CD4-positive, CD25-positive, alpha-beta regulatory T cell (primary cell): ENCODE measurements at places on chromosomes 12 and 14.

DNA sequence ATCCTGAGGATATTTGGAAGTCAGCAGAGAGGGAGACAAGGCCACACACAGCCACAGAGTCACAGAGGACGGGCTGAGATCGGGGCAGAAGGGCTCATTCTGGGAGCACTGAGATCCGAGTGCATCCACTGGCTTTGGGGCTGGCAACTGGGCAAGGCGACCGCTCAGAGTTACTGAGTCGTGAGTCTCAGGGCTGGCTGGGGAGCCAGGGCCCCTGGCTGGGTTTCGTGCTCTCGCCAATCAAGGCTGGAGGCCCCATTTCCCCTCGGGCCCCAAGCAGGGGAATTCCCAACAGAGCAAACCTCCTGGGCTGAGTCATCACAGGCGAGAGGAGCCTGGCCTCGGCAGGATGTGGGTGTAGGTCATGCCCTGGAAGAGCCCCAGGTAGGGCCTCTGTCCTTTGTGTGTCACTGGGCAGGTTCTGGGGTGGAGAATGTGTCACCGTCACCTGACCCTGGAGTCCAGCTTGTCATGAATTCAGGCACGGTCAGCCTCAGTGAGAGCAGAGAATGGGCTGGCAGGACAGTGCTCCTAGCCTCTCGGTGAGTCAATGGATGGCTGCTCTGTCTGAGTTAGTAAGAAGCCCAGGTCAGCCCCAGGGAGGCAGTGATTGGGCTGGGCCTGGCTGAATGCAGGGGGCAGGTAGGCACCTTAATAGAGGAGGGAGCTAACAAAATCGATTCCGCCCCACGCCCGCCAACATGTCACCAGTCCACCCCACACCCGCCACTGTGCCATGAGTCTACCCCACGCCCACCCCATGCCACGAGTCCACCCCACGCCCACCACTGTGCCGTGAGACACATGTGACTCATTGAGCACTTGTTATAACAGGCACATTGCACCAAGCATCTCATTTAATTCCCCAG, 16.9 kb downstream of the ASB2 start:
- DNase-seq: peak; percentile 87

- DNase-seq: no peak
Observed at GRCh38 chr12:33587784-33588712, 148.4 kb upstream of the SYT10 start.

GRCh38 chr14:61625165-61625564, 70.1 kb upstream of the HIF1A start:
- no peak for DNase-seq

DNA sequence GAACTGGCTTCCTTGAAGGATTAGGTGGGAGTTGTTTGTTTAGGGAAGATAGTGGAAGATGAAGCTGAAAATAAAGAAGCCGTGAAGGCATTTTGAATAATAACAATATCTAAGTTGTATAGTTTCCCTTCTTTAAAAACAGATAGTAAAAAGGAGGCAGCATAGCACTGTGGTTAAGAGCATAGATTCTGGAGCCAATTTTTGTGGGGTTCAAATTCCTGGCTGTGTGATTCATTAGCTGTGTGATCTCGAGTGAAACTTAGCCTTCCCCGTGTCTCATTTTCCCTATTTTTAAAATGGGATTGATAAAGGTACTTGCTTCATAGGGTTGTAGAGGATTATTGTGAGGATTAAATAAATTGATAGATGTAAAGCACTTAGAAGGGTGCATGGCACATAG, 104.5 kb downstream of the MYRFL start:
- no peak for DNase-seq

GRCh38 chr14:101353422-101353821, 207.9 kb upstream of the DIO3 start:
- no peak for DNase-seq

GRCh38 chr12:63955831-63956666, 111.5 kb downstream of the SRGAP1 start:
- DNase-seq: no peak

- no peak for DNase-seq
Observed at GRCh38 chr12:59499774-59500173, 96.1 kb upstream of the SLC16A7 start.

- DNase-seq: no peak
Observed at GRCh38 chr14:65371784-65372183, 40.7 kb upstream of the FUT8 start.

GRCh38 chr14:69648480-69649451, 37.4 kb downstream of the SUSD6 start:
- no peak for DNase-seq

DNA sequence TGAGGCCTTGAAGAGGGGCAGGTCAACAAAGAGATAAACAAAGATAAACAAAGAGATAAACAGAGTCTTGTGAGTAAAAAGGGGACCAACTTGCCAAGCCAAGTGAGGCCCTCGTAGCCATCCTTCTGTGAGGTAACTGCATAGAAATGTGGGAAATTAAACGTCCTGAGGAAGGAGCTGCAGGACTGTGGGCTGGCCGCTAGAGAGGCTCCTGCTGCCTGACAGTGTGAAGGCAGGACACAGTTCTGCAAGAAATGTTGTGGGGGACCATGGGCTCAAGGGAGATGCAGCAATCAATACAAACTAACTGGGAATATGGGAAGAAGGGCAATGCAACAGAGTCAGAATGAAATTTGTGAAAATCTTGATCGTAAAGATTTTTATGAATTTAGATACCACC, 91.9 kb downstream of the SLC8A3 start:
- DNase-seq: no peak

- no peak for DNase-seq
Observed at GRCh38 chr12:124318278-124319020, 23.6 kb downstream of the RFLNA start.

GRCh38 chr14:51504669-51505068, 147.0 kb upstream of the FRMD6 start:
- no peak for DNase-seq

DNA sequence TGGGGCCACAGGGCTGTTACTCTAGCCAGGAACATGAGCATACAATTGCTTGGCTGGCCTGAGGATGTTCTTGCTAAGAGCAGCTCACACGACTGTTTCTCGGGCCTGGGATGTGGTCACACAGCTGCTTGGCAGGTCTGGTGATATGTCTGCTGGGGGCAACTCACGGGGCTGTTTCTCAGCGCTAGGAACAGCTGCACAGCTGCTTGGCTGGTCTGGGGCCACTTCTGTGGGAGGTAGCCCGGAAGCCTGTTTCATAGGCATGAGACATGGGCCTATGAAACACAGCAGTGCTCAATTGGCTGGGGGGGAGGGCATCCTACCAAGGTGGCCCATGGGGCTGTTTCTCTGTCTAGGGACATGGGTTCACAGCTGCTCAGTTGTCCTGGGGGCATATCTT, 73.4 kb upstream of the DDHD1 start:
- no peak for DNase-seq

GRCh38 chr12:57451233-57451778, 3.8 kb upstream of the INHBE start:
- DNase-seq: no peak

- DNase-seq: no peak
Observed at GRCh38 chr12:76708296-76708695, 55.6 kb upstream of the ZDHHC17 start.

- DNase-seq: no peak
Observed at GRCh38 chr12:102316723-102317122, 119.1 kb upstream of the PMCH start.

DNA sequence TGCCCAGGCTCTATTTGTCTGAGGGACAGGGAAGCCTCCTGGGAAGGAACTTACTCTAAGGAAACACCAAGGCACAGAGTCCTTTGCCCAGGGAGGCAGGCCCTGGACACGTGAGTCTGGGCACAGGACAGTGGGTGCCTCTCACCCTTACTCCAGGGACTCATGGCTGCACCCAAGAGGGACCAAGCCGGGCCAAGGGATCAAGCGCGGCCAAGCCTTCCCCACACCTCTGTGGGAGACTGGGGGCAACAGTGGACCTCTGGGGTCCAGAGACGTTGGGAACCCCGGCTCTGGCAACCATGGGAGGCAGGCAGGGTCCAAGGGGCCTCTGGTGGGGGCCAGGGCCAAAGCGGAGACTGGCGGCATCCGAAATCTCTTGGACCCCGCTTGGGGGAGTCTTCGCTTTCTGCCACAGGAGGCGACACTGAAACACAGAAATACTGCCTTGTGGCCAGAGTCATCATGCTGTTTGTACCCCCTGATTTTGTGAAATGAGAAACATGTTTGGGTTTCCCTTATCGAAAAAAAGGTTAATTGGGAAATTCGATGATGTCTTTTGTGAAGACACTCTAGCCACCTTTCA, 51.7 kb upstream of the BCL11B start:
- no peak for DNase-seq

DNA sequence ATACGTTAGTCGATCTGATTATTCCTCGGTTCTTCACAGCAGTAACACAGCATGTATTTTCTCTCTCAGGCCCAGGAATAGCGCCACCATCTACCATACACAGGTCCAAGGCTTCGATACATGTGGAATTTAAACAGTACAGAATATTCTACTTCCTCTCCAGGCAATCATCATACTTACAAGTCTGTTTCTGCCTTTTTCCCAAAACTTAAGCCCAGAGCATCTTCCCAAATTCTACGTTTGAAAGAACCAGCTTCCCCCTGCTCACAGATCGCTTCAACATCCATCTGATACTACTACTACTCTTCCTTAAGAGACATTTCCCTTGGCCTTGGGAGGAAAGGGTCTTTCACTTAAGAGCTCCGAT, 626 bp downstream of the TXNDC16 start:
- no peak for DNase-seq

DNA sequence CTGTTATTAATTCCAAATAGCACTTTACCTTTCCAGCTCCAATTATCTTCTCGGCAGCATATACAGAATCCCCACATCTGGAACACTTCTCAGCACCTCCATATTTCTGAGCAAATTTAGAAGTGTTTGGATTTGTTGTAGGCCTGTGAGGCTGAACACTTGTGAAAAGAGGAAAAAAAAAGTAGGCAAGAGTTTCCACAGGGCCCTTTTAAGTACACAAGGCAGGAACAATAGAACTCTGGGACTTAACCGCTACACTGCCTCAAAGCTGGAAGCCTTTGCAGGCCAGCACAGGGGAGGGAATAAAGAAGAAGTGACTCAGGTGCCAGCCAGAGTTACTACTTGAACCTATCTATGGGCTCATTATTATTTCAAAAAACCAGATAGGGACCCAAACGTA, 18.6 kb downstream of the CSRP2 start:
- no peak for DNase-seq

DNA sequence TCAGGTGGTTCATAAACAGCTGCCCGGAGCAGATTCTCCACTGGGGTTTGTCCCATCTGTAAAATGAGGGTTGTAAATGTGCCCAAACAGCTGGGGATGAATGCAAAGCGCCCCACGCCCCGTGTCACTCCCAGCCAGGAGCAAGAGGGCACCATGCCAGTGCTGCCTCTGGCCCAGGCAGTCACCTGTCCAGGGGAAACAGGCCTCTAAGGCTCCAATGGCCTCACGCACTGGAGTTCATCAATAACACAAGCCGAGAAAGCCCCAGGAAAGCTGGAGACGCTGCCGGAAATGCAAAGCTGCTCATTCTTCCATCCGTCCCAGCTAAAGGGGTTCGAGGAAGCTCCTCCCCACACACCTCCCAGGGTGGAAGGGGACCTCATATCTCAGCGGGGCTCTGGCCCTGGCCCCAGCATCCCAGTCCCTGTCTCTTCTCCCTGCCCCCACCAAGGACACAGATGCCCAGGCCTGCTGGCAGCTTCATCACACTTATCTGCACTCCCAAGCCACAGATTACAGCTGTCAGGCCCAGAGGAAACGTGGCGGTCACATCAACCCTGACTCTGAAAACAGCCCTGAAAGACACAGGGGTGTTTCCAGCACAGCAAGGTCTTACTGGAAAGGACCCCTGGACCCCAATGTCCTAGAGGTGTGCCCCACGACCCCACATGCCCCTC, 21.5 kb downstream of the SCARB1 start:
- DNase-seq: no peak

- no peak for DNase-seq
Observed at GRCh38 chr14:28571636-28572035, 195.0 kb upstream of the FOXG1 start.

- DNase-seq: no peak
Observed at GRCh38 chr12:93621986-93622385, 49.5 kb downstream of the SOCS2 start.

DNA sequence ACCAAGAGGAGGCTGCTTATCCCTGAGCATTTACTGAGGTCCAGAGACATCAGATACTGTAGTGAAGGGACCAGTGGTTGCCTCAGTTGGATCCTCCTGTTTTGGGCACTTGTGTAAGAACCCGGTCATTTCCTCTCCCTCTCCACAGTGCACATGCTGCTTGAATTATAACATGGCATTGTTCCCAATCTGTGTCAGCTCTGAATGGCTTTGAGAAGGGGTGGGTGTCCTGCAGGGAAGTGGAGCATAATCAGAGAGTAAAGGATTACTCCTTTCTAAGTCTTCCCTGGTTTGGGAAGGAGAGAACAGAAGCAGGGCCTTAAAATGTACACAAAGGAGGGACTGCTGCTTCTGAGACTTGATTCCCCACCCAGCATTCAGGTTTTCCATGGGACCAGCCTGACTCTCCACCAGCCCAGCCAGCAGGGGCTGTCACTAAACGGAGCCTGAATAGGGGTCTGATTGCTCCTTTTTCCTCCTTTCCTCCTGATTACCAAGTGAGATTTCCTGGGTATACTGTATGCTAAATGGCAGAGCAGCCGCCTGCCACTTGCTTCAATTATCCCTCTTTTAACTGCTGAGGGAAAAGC, 78.4 kb downstream of the NRXN3 start:
- DNase-seq: no peak

GRCh38 chr14:74601982-74602381, 10.1 kb downstream of the LTBP2 start:
- no peak for DNase-seq

GRCh38 chr12:117685110-117685926, 283.5 kb downstream of the KSR2 start:
- DNase-seq: no peak

DNA sequence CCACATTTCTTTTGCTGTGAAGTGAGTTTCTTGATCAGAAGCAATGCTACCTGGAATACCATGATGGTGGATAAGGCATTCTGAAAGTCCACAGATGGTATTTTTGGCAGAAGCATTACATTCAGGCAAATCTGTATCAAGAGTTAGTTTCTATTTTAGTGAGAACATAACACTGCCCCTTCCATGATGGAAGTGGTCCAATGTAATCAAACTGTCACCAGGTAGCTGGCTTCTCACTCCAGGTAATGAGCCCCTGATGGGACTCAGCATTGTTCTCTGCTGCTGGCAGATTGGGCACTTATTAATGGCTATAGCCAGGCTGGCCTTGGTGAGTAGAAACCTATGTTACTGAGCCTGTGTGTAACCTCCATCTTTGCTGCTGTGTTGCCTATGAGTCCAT, 80.7 kb downstream of the KCNA5 start:
- no peak for DNase-seq

DNA sequence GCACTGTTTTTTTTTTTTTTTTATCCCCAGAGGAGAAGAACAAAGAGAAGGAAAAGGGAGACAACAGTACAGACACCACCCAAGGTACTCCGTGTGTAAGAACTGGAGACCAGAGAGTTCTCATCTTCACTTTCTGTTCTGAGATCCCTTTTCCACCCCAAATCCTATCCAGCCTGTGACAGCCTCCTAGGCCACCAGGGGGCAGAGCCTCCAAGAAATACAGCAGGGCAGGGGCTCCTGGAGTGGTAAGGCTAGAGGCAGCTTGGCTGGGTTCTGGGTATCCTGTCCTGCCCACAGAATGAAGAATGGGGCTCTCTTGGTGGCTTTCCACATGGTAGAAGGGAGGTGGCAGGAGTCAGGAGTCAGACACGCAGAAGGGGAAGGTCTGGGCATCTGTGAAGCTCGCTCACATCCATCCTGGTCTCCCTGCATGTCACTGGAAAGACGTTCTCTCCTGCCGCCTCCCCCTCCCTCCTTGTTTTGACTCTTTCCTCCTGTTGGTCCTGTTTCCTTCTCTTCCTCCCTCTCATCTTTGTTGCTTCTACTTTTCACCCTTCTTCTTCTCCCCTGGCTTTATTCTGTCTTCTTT, 12.0 kb downstream of the CLSTN3 start:
- peak; percentile 25 for DNase-seq
